ENCODE measurements at places on chromosomes 6 and 20.

DNA sequence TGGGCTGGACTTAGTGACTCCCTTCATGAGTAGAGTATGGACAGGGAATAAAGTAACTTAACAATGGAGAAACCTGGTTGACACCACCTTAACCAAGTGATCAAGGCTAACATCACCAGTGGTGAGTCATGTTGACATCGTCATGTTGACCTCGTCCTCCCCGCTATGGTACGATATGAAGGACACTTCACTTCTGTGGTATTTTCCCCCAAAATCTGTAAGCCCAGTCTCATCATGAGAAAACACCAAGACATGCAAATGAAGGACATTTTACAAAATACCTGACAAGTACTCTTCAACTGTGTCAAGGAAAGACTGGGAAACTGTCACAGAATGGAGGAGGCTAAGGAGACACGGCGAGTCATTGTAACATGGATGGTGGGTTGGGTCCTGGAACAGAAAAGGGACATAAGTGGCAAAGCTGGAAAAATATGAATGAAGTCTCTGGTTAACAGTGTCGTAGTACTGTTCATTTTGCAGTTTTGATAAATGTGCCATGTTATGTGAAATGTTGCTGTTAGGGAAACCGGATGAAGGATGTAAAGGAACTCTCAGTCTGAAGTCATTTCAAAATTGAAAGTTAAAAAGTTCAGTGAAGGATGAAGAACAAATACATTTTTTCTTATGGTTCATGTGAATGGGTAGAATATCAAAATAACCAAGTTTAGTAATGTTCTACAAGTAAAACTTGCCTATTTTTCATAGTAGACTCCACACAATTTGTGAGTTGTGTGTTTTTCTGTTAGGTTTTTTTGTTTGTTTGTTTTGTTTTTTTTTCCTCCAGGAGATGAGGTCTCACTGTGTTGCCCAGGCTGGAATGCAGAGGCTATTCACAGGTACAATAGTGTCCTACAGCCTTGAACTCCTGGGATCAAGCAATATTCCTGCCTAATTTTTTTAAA is 247.5 kb downstream of the TMEM242 start:
- no peak for DNase-seq

- DNase-seq, result peak; percentile 67
These were observed 77.3 kb downstream of the DNAAF9 start for GRCh38 chr20:3330046-3330741.

DNA sequence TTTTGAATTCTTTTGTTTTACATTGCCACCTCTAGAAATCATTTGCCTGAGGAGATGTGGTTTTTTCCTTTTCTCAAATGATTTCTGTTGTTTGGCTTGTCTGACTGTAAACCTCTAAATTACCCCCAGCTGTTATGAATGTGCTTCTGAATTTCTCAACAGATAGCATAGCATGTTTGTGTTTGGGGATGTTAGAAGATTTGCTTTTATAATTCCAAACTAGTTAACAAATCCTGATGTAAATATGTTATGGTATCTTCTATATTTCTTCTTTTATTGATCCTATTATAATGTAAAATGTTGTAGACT is 31.6 kb upstream of the EZR start:
- no peak for DNase-seq

GRCh38 chr6:24357336-24358218 is at the start of gene DCDC2:
Gene DCDC2 (minus strand): TSS chr6:24358059. CDS start chr6:24357750, 309 bp downstream.
- DNase-seq, result no peak

DNA sequence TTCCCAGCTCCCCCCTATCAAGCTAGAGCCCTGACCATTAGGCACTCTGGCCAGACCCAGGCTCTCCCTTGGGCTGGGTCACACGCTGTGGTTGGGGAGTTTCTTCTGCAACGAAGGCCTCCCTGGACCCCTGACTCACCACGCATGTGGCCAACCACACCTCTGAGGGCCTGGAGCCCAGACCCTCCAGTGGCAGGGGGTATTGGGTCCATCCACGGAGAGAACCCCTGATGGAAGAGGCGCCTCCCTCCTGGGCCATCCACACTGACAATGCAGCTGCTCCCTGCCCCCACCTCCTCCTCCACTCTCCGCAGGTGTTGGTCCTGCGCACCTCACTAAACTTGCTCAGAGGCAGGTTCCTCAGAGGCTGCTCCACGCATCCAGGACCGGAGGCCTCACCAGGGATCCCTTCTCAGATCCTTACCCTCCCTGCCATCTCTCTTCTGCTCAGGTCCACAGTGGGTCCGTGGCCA is 125.4 kb downstream of the RNASET2 start:
- DNase-seq, result no peak

GRCh38 chr6:20402342-20403069 is 827 bp downstream of the E2F3 start:
- DNase-seq, result peak; percentile 34

All from AG20443 (cell line).